Inflammatory macrophage treated with lipopolysaccharide for 1 hour (primary cell): ENCODE measurements at places on chromosomes 4 and X.

DNA sequence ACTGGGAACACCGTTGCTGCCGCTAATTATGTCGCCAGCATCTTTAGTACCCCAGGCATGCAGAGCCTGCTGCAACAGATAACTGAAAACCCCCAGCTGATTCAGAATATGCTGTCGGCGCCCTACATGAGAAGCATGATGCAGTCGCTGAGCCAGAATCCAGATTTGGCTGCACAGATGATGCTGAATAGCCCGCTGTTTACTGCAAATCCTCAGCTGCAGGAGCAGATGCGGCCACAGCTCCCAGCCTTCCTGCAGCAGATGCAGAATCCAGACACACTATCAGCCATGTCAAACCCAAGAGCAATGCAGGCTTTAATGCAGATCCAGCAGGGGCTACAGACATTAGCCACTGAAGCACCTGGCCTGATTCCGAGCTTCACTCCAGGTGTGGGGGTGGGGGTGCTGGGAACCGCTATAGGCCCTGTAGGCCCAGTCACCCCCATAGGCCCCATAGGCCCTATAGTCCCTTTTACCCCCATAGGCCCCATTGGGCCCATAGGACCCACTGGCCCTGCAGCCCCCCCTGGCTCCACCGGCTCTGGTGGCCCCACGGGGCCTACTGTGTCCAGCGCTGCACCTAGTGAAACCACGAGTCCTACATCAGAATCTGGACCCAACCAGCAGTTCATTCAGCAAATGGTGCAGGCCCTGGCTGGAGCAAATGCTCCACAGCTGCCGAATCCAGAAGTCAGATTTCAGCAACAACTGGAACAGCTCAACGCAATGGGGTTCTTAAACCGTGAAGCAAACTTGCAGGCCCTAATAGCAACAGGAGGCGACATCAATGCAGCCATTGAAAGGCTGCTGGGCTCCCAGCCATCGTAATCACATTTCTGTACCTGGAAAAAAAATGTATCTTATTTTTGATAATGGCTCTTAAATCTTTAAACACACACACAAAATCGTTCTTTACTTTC, 1.8 kb downstream of the UBQLN2 start:
- DNase-seq = no peak

DNA sequence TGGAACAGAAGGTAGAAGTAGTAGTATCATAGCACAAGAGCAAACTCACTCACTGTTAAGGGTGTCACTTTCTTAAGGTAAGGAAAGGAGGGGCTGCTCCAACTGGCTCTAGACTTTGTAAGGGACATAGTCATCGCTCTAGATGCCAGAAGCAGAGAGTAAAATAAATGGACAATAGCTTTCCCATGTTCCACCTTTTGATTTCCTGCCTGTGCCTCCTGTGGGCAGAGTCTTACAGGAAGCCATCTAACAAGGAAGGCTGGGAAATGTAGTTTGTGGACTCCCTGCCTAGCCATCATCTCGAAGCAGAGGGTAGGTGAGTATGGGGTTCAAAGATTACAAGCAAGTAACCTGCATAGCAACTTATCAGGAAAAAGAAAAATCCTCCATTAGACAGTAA, 1.7 kb upstream of the METTL14 start:
- no peak for DNase-seq

GRCh38 chr4:150012851-150013360, 65.3 kb upstream of the DCLK2 start:
- DNase-seq = no peak

GRCh38 chr4:164828955-164829354, 48.0 kb upstream of the APELA start:
- DNase-seq = no peak

- DNase-seq = no peak
Measured at GRCh38 chr4:40730091-40730679, 19.6 kb upstream of the NSUN7 start.
